ENCODE measurements at places on chromosomes 6 and 20. TPM values are rescaled to one million over a fixed set of nuclear protein-coding genes. Genes with fewer than 3 reads are reported as not detected.
A peak's percentile ranks its signal among the peaks of the same experiment; 100 is the strongest.

- H3K27ac ChIP-seq, result no peak overlapping the region
- no peaks in the 10 kb centered on the region for H3K36me3 ChIP-seq
- H3K4me3 ChIP-seq, result no peak overlapping the region
- peak; percentile 83 for DNase-seq
Observed at GRCh38 chr6:884570-884969, 191.6 kb upstream of the EXOC2 start.

DNA sequence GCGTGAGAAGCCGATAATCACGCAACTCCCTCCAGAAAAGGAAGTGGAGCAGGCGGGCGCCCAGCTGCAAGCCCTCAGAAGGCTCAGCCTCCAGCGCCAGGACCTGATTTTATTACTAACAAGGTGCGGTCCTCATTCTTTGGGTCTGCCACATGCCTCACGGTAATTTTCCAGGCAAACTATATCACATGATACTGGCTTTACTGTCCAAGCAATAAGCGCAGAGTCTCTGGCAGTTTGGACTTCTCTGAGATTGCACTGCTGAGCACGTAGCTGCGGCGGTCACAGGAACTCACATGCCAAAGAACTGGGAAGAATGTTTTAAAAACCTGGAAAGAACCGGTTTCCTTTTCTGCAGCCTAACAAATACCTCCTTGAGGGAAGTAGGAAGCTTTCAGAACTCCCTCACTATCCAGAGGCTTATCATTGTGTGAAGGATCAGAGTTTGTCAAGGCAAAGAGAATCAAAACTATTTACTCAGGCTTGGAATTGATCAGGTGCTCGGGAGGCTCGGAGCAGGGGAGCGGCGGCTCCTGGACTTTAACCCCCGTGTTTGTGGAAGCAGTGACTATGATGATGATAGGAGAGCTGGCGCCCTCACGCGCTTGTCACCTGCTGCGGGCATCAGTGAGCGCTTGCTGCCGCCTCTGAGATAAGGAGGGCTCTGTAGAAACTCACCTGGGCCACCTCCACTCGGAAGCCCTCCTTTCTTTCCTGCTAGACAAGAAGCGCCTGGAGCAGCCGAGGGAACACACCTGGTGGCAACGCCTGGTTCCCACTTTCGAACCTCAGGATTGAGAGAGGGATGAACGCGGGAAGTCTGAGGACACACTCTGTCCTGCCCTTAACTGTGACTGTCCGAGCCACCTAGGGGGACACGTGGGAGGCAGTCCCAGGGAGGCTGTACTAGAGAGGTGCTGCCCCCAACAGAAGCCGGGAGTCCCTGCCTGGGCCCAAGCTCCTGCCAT is 27.2 kb upstream of the SYNJ2 start:
- peak overlapping the region; percentile 25 for H3K4me3 ChIP-seq
- peaks cover 43% of the 10 kb centered on the region for H3K4me1 ChIP-seq
- H3K27ac ChIP-seq, result peak overlapping the region; percentile 98
- no peaks in the 10 kb centered on the region for H3K27me3 ChIP-seq
- H3K36me3 ChIP-seq, result no peaks in the 10 kb centered on the region

- H3K4me3 ChIP-seq, result no peak overlapping the region
- no peaks in the 10 kb centered on the region for H3K27me3 ChIP-seq
- peaks cover 45% of the 10 kb centered on the region for H3K4me1 ChIP-seq
Observed at GRCh38 chr6:52303178-52303577, 18.6 kb upstream of the MCM3 start.

GRCh38 chr6:148359228-148359627 is 16.6 kb downstream of the SASH1 start:
- H3K36me3 ChIP-seq, result no peaks in the 10 kb centered on the region
- H3K4me1 ChIP-seq, result no peaks in the 10 kb centered on the region
- no peak overlapping the region for H3K4me3 ChIP-seq
- no peaks in the 10 kb centered on the region for H3K27me3 ChIP-seq

RNF144B gene
- 2.0 TPM for polyA plus RNA-seq

GRCh38 chr6:127570739-127571389 is 6.1 kb upstream of the C6orf58 start:
- H3K4me1 ChIP-seq, result no peaks in the 10 kb centered on the region
- H3K27ac ChIP-seq, result no peak overlapping the region
- H3K36me3 ChIP-seq, result no peaks in the 10 kb centered on the region
- no peak overlapping the region for H3K4me3 ChIP-seq

CD40 gene
- polyA plus RNA-seq, result 2.8 TPM

C20orf204 gene
- 1.2 TPM for polyA plus RNA-seq

- H3K27me3 ChIP-seq, result no peaks in the 10 kb centered on the region
- DNase-seq, result no peak
- no peaks in the 10 kb centered on the region for H3K36me3 ChIP-seq
Observed at GRCh38 chr6:104281370-104281769, 578.3 kb downstream of the HACE1 start.

DNA sequence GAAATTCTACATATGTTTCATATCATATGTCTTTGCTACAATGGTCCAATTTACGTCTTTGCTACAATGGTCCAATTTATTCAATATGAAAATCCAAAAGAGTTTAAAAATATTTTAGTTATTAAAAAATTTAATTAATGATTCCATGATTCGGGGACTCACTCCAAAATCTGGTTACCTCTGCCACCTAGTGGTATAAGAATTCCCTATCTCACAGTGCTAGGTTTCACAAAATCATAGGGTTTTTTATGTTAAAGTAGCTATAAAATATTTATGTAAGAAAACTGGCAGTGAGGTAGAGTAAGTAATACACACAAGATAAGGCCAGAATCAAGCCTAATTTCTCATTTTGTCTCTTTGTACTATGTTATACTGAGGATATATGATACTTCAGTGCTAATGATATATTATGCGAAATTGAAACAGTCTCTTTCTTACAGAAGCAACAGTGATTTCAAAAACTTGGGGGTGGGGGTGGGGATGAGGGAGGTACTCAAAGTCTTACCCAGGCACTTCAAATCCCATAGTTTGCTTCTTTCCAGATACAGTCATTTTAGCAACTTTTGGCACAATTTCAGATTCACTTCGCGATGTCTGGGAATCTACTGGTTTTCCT is 52.3 kb downstream of the HBS1L start:
- DNase-seq, result no peak
- H3K27me3 ChIP-seq, result no peaks in the 10 kb centered on the region
- no peak overlapping the region for H3K4me3 ChIP-seq
- H3K4me1 ChIP-seq, result no peaks in the 10 kb centered on the region
- peaks cover 3% of the 10 kb centered on the region for H3K36me3 ChIP-seq
- H3K27ac ChIP-seq, result no peak overlapping the region

DNA sequence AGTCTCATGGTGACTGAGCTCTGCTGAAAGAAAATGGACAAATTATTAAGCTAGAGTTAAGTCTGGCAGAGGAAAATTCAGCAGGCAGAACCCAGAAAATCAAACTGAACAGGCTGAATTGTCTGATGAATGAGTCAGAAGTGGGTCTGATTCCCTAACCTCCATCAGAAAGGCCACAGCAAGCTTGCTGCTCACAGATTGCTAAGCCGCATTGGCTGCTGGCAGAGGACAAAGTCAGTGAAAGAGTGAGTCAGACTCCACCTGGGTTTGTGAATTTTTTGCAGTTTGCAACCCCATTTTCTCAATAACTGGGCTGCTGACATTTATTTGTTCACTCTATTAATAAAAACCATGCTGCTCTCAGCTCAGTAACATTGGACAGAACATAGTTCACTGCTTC is 191.3 kb downstream of the EPM2A start:
- H3K4me3 ChIP-seq, result no peak overlapping the region
- no peak overlapping the region for H3K27ac ChIP-seq
- H3K4me1 ChIP-seq, result no peaks in the 10 kb centered on the region
- H3K27me3 ChIP-seq, result no peaks in the 10 kb centered on the region
- H3K36me3 ChIP-seq, result no peaks in the 10 kb centered on the region
- no peak for DNase-seq

GRCh38 chr6:35611240-35611639 is 77.5 kb downstream of the FKBP5 start:
- no peak overlapping the region for H3K27ac ChIP-seq
- H3K27me3 ChIP-seq, result no peaks in the 10 kb centered on the region
- H3K36me3 ChIP-seq, result no peaks in the 10 kb centered on the region
- DNase-seq, result no peak

GRCh38 chr6:149140137-149140909 is 177.2 kb upstream of the TAB2 start:
- H3K4me3 ChIP-seq, result no peak overlapping the region
- no peak overlapping the region for H3K27ac ChIP-seq
- no peaks in the 10 kb centered on the region for H3K4me1 ChIP-seq
- H3K27me3 ChIP-seq, result peaks cover 2% of the 10 kb centered on the region
- no peak for DNase-seq
- H3K36me3 ChIP-seq, result no peaks in the 10 kb centered on the region

GRCh38 chr20:15917283-15917682 is 656.0 kb downstream of the KIF16B start:
- H3K27me3 ChIP-seq, result peaks cover 5% of the 10 kb centered on the region
- H3K4me3 ChIP-seq, result no peak overlapping the region
- DNase-seq, result no peak
- no peaks in the 10 kb centered on the region for H3K4me1 ChIP-seq
- H3K27ac ChIP-seq, result no peak overlapping the region

- no peak overlapping the region for H3K27ac ChIP-seq
- H3K4me3 ChIP-seq, result no peak overlapping the region
Observed at GRCh38 chr20:52461582-52461981, 270.0 kb upstream of the ZFP64 start.

LTB gene
- 20.1 TPM for polyA plus RNA-seq

DNA sequence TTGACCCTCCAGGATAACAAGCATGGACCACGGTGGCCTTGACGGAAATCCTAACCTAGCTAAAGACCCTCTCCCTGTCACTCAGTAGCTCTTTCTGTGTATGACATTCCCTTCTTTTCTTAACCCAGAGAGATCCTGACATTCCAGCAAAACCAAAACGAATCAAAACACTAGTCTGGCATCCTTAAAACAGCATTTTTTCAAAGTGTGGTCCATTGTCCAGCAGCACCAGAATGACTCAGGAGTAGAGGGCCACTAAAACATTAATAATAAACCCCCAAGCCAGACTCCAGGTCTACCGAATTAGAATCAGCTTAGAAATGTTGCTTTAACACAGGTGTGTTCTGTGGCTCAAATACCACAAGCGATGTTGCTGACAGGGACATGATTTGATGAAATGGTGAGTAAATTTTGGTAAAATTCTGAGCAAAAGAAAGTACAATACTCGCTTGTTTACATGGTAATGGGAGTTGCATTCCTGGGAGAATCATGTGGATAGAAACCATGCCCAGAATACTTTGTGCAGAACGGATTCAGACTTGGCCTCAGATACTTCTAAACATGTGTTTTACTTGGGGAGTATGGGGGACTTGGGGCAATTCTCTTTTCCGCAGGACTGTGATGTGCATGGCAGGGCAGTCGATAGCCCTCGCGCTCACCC is 174.2 kb upstream of the KCNG1 start:
- H3K36me3 ChIP-seq, result no peaks in the 10 kb centered on the region
- no peaks in the 10 kb centered on the region for H3K4me1 ChIP-seq
- no peak for DNase-seq

CPNE5 gene
- 3.9 TPM for polyA plus RNA-seq

CDH26 gene
- 1.3 TPM for polyA plus RNA-seq

TREML1 gene
- 0.07 TPM for polyA plus RNA-seq

SNAP25 gene
- polyA plus RNA-seq, result 25.6 TPM

DNA sequence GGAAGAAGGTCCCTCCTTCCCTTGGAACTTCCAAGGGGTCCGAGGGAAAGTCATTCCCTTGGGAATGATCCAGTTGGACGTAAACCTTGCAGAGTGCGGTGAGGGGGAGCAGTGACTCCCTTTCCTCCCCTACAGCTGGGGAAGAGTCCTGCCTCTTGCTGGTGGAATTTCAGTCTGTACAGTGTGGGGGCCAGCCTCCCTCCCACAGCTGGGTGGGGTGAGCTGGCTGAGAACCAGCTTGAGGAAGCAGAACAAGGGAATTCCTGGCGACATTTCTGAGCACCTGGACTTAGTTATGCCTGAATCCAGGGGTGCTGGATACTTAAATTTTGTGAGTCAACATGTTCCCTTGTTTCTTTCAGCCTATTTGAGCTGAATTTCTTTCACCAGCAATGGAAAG is 152.0 kb downstream of the ANKRD60 start:
- H3K4me1 ChIP-seq, result no peaks in the 10 kb centered on the region
- H3K36me3 ChIP-seq, result no peaks in the 10 kb centered on the region
- no peak for DNase-seq

- H3K36me3 ChIP-seq, result peaks cover 2% of the 10 kb centered on the region
- H3K27ac ChIP-seq, result no peak overlapping the region
- no peak overlapping the region for H3K4me3 ChIP-seq
- DNase-seq, result no peak
- H3K27me3 ChIP-seq, result peaks cover 5% of the 10 kb centered on the region
Observed at GRCh38 chr20:19588732-19589131, 169.3 kb upstream of the RIN2 start.

IL17F gene
- polyA plus RNA-seq, result 0.55 TPM

- H3K4me3 ChIP-seq, result no peak overlapping the region
- H3K27me3 ChIP-seq, result peaks cover 2% of the 10 kb centered on the region
- no peak overlapping the region for H3K27ac ChIP-seq
- no peaks in the 10 kb centered on the region for H3K4me1 ChIP-seq
- H3K36me3 ChIP-seq, result no peaks in the 10 kb centered on the region
Observed at GRCh38 chr6:169171951-169172350, 81.7 kb downstream of the THBS2 start.

DNA sequence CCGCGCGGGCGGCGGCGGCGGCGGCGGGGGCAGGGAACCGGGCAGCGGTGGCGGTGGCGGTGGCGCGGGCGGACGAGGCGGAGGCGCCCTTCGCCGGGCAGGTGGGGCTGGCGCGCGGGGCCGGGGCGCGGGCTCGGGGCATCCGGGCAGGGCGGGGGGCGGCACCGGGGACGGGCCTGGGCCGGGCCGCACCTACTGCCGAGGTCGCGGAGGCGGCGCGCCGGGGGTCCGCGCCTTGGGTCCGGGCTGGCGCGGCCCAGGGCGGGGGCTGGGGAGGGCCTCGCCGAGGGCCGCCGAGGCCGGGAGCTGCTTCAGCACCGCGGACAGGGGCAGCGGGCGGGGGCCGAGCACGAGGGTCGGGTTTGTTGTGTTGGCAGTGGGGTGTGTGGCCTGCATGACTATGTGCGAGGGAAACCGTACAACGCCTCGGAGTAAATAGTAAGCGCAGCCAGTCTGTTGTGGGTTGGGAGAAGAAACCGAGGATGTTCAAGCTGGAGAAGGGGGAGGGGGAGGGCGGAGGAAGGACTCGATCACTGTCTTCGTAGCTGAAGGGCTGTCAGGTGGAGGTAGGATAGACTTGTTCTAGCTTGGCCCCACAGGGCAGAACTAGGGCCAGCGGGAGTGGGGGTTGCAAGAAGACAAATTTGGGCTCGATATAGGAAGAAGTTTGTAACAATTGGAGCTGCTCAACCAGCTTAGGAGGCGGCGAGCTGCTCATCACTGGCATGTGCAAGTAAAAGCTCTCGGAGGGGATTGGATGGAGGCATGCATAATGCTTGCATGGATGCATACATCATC is 593 bp downstream of the MMP24 start:
- H3K4me3 ChIP-seq, result peak overlapping the region; percentile 17
- H3K36me3 ChIP-seq, result no peaks in the 10 kb centered on the region
- H3K4me1 ChIP-seq, result peaks cover 3% of the 10 kb centered on the region
- peak; percentile 16 for DNase-seq
- no peak overlapping the region for H3K27ac ChIP-seq

SKIC2 gene
- polyA plus RNA-seq, result 52.6 TPM

GRCh38 chr6:132813173-132813856 is 1.1 kb upstream of the RPS12 start:
- peak; percentile 81 for DNase-seq
- no peaks in the 10 kb centered on the region for H3K27me3 ChIP-seq
- peak overlapping the region; percentile 95 for H3K27ac ChIP-seq
- H3K36me3 ChIP-seq, result peaks cover 27% of the 10 kb centered on the region
- peaks cover 8% of the 10 kb centered on the region for H3K4me1 ChIP-seq
- H3K4me3 ChIP-seq, result peak overlapping the region; percentile 86

All from large intestine (tissue), 12 donors.